IPS-NIHi11 (cell line): ENCODE measurements at places on chromosomes 13 and 19.

DNA sequence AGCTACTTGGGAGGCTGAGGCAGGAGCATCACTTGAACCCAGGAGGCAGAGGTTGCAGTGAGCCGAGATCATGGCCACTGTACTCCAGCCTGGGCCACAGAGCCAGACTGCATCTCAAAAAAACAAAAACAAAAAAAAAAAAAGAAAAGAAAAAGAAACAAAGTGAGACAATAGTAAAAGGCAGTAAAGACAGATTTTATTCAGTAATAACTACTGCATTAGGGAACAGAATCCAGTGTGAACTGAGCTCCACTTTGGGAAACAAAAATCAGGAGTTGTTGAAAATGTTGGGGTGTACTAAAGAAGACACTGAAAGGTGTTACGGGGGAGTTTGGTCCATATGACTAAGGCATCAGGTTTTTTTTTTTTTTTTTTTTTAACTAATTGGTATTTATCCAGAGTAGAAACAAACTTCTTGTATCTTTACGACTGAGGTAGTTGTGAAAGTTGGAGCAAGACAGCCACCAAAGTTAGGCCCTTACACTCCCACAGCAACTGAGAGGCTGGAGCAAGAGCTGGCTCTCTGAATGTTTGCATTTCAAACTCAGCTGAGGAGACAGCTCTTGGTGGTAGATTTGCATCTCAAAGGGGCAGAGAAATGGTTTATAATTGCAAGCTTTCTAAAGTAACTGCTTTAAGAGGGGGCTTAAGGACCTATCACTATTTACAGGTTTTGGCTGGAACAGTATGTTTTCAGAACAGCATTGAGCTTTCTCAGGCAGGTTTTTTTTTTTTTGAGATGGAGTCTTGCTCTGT is 24.2 kb downstream of the ZNF607 start:
- DNase-seq: peak; percentile 26

- DNase-seq: no peak
These were observed 158.4 kb upstream of the FNDC3A start for GRCh38 chr13:48817166-48817802.

GRCh38 chr19:48442116-48443035 is 3.4 kb upstream of the GRWD1 start:
- DNase-seq: no peak

GRCh38 chr13:32033744-32034143 is 2.2 kb downstream of the FRY start:
- DNase-seq: no peak

- no peak for DNase-seq
These were observed 15.5 kb upstream of the RASA3 start for GRCh38 chr13:114147803-114148520.

GRCh38 chr13:33283195-33283911 is 2.2 kb downstream of the STARD13 start:
- DNase-seq: no peak

- DNase-seq: no peak
These were observed 3.6 kb downstream of the IFNL1 start for GRCh38 chr19:39299832-39300231.

GRCh38 chr19:13039211-13039789 is 44.0 kb downstream of the NFIX start:
- no peak for DNase-seq

- peak; percentile 82 for DNase-seq
These were observed 2.2 kb downstream of the CXCL17 start for GRCh38 chr19:42440357-42441048.

DNA sequence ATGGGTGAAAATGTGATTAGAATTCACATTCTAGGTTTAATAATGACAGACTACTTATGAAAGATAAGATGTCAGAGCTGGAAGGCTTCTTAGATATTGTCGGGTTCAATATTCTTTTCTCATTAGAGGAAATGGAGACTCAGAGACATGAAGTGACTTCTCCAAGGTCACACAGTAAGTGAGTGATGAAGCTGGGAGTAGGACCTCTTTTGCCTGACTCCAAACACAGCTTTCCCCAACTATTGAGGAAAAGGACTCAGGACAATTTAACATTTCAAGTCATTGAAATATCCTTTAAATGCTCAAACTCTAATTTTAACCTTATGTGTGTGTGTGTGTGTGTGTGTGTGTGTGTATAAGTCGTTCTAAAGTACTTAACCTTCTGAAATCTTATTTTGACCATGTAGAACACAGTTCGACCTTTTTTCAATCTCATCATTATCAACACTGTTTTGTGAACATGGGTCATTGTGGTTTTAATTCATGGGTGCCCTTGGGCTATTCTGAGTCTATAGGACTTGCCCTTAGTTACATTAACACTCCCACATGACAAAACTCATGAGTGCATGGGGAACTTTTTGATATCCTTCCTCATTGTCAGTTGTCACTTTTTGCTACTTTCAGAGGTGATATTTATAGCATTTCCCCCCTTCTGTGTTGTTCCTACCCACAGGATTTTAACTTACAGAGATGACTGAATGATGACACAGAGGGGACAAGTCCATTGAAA is 53.0 kb downstream of the LRCH1 start:
- DNase-seq: no peak

- DNase-seq: no peak
These were observed 8.7 kb upstream of the TIMM50 start for GRCh38 chr19:39471756-39472536.

GRCh38 chr19:18046059-18046718 is 38.2 kb downstream of the ARRDC2 start:
- no peak for DNase-seq

DNA sequence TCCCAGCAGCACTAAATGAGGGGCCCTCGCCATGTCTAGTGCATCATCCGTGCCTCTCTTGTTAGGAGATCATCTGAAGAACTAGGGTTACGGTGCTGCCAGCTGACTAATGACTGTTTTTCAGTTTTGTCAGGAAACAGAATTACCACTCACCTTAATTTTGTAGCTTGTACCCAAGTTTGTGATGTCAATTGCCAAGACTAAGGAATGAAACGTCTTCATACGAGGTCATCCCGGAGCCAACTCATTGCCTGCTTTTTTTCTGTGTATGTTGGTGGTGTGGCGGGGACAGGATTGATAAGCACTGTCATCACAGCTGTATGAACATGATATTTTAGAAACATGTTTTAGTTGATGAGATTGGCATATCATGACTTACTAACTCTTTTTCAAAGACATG is 100.6 kb downstream of the TNFRSF19 start:
- DNase-seq: no peak

GRCh38 chr19:29489172-29489951 is 36.4 kb upstream of the VSTM2B start:
- no peak for DNase-seq

DNA sequence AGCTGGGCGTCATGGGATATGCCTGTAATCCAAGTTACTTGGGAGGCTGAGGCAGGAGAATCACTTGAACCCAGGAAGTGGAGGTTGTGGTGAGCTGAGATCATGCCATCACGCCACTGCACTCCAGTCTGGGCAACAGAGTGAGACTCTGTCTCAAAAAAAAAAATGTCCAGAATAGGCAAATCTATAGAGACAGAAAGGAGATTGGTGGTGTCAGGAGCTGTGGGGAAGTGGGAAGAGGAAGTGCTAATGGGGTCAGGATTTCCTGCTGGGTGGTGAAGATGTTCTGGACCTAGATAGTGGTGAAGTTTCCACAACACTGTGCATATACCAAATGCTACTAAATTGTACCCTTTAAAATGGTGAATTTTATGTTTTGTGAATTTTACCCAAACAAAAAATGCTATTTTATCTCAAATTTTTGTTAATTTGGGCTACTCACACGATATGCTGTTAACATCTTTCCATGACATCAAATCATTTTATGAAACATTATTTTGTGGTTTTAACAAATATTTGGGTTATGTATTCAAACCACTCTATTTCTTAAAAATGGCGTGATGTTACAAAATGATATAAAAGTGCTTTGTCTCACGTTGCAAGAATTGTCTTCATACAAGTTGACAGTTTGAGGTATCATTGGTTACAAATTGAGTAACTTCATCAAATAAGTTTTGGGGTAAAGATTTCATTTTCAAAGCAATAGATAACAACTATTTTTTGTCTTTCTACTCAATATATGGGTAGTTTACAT is 7.4 kb upstream of the CYP4F3 start:
- DNase-seq: no peak

DNA sequence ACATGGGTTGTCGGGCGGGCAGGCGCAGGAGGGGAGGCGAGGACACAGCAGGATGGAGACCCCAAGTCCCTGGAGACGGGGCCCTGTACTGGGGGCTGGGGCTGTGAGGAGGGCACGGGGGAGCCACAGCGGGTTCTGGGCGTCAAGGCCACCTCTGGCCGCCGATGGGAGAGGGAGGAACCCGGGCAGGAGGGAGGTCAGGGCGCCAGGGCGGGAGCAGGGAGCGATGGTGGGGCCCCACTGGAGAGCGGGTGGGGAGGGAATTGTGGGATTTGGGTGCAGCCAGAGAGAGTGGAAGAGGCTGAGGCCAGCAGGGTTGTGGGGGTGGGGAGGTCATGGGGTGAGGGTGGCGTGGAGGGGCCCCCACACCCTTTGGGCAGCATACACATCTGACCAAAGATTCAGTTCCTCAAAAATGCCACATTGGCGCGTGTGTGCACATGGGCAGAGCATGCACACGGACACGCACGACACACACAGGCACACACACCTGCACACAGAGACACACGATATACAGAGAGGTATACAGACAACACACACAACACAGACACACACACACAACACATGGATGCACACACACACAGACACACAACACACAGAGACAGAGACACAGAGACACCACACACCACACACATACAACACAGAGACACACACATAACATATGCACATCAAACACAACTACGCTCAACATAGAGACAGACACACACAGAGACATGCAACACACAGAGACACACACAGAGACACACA is 54.9 kb downstream of the AP1M1 start:
- no peak for DNase-seq

DNA sequence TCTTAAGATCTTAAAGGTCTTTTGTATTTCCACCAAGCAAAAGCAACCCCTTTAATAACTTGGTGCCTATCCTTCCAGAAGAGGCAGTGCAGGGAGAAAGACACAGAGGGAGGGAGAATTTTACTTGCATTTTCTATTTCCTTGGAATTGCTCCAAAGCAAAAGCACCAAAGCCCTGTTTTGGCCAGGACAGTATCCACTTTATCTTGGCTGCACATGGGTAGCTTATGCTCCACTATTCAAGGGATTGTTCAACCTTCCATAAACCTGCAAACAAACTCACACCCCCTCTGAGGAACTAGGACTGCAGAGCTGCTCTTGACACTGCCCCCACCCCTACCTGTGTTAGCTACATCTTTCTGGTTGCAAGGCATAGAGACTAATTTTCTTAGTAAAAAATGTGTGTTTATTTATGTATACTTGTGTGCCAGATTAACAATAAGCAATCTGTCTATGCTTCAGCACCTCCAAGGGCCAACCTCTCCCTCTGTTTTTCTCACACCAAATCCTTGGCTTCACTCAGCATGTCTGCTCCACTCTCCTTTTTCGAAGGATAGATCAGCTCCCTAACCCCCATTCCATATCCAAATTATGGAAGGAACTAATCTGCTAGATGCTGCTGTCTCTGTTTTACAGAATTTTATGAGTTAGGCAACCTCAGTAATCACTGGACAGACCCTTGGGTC is 68.1 kb upstream of the KLF12 start:
- DNase-seq: no peak

DNA sequence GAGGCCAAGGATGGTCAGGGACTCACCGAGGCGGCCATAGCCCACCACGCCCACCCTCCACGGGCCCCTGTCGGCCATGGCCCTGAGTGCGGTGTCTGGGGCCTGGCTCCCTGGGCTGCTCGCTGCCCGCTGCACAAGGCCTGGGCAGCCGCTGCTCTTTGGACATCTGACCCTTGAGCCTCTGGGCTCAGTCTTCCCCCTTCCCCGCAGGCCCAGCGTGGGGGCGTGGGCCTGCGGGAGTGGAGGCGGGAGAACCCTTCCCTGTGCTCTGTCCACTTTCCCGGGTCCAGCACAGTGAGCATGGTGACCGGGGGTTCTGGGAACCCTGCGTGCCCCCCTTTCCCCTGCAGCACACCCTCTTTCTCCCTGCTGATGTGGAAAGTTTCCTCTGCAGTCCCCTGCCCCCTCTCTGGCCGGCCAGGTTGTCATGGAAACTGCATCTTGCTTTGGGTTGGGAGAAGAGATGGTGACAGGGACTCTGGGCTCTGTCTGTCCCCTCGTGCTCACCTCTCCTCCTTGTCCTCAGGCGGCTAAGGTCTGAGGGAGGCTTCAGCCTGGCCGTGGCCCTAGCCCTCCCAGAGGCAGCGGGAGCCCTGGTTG is at the start of gene ASPDH:
ASPDH (minus strand) TSS at position 168 of the 600 bp plus-strand sequence; CDS start at position 78, 90 bp downstream.
- no peak for DNase-seq

GRCh38 chr13:44031555-44031954 is 151.9 kb downstream of the LACC1 start:
- DNase-seq: peak; percentile 15

GRCh38 chr13:111952032-111952431 is 114.9 kb upstream of the SOX1 start:
- DNase-seq: no peak

GRCh38 chr19:53828531-53828930 is 4.4 kb upstream of the NLRP12 start:
- DNase-seq: no peak

GRCh38 chr13:21014139-21014501 is 47.3 kb downstream of the LATS2 start:
- DNase-seq: no peak

DNA sequence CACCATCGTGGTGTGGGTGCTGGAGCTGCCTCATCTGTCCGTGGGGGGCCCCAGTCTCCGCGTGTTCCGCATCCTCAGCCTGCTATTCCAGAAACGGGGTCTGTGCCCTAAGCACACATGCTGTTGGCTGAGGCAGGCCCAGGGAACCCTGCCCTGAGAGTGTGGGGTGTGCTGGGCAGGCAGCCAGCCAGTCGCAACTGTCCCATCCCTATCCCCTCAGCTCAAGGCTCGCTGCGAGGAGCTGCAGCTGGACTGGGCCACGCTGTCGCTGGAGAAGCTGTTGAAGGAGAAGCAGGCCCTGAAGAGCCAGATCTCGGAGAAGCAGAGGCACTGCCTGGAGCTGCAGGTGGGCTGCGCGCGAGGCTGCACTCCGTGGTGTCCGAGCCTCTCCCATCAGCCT is 21.9 kb downstream of the PLEKHJ1 start:
- no peak for DNase-seq

DNA sequence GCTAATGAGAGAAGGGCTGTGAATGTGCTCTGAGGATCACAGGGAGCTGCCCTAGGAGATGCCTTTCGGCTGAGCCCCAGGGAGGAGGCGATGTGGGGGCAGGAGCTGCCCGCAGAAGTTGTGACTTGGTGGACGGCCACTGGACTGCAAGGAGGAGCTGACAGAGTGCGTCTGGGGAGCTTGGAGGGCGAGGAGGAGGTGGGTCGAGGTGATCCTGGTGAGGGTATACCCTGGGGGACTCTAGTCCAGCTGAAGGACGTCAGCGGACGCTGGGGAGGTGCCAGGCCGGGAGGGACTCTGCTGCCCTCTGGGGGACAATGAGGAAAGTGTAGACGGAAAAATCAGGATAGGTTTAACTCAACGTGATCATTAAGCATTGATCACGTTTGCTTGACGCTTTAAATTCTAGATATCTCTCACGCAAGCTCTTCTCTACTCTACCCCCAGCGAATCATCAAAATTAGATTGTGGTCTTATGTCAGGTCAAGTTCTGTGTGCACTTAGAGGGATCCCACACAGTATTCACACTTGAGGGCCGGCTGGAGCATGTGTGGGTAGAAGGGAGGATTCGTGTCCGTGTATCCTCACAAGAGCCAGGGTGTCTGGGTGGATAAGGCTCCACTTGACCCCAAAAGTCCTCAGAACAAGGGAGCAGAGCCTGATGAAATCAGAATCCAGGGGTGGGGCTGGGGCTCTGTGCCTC is 3.3 kb upstream of the CEACAM7 start:
- DNase-seq: peak; percentile 51

- peak; percentile 40 for DNase-seq
These were observed 1096.8 kb upstream of the PCDH20 start for GRCh38 chr13:62512194-62513141.

- DNase-seq: no peak
These were observed 17.9 kb upstream of the LYPD3 start for GRCh38 chr19:43483281-43483680.
